ENCODE measurements at places on chromosomes 6 and 20. TPM values are rescaled to one million over a fixed set of nuclear protein-coding genes. Genes with fewer than 3 reads are reported as not detected.

DNA sequence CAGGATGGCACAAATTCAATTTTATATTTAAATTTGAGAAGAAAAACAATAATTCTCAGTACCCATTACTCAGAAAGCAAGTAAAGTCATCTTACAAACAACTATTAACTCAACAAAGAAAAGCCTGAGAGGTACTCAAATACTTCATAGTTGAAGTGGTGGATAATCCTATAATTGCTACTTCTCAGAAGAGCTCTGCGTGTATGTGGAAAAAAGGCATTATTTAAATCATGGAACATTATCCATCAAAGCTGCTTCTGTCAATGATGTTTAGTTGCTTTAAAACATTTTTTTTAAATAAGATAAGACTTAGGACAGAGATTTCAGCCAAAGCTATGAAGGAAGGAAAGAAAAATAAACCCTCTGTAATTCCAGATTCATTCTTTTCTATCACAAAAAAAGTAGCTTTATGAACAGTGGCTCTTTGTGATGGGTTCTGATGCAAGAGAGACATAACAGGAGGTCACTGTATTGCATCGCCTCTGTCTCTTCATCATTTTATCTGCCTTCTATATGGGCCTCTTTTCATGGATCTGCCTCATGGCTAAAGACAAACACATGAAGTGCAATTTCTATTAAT, 367.9 kb upstream of the SLC35B3 start:
- no peak for DNase-seq

GRCh38 chr6:111517965-111518364, 34.9 kb upstream of the REV3L start:
- no peak for DNase-seq

- DNase-seq: no peak
These were observed 8.2 kb downstream of the CDH26 start for GRCh38 chr20:59966428-59966827.

GRCh38 chr6:63507096-63507495, 65.2 kb upstream of the LOC128125822 start:
- DNase-seq: no peak

GRCh38 chr6:93343476-93343875, 75.9 kb downstream of the EPHA7 start:
- DNase-seq: no peak

DNA sequence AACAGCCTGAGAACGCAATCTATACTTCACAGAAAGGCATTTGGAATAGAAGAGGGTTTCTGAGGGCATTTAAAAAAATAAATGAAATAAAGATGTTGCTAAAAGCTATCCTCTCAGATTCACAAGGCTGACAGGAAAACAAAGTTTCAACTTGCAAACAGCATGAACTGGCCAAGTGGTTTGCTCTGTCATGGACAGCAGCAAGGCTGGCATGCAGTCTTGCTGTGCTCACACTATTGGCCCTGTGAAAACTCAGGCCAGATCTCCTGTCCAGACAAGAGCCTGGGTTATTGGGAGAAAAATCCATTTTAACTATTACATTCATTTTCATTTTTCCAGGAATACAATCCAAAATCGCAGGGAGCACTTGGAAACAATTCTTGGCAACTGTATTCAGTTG, 506.2 kb upstream of the SLC35B3 start:
- DNase-seq: no peak

GRCh38 chr6:33967966-33968724, 164.3 kb upstream of the MLN start:
- no peak for DNase-seq

- no peak for DNase-seq
These were observed 654.0 kb downstream of the COL12A1 start for GRCh38 chr6:74551896-74552295.

GRCh38 chr6:136508725-136509392, 41.4 kb downstream of the MAP7 start:
- DNase-seq: no peak

DNA sequence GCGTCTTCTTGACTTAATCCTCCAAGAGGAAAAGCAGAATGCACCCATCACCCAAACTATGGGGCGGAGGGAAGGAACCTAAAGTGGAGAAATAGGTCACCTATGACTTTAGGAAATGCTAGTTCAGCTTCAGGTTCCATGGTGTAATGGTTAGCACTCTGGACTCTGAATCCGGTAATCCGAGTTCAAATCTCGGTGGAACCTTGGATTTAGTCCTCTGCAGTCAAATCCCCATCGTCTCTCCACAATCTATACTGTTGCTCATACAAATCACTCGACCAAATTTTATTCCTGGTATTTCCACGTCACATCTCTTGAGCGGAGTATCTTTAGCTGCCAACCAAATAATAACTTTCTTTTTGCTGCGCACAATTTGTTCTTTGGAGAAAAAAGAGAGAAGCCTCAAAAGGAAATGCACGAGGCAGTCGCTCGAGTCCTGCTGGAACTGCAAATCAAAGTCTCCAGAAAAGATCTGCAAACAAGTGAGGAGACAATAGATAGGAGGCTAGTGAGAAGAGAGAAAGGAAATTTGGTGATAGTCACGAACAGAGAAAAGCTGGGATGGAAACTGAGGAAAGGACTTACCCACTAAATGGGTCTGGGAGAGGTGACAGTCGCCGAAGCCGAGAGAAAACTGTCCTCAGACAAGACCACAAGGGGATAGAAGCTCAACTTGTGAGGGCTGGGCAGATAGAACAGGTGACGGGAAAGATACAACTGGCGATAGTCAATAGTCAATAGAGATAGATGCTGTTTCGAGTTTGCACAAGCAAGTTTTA, 16.6 kb downstream of the POM121L2 start:
- peak; percentile 7 for DNase-seq

- DNase-seq: no peak
These were observed 592.4 kb downstream of the RFPL4B start for GRCh38 chr6:112939563-112939962.

DNA sequence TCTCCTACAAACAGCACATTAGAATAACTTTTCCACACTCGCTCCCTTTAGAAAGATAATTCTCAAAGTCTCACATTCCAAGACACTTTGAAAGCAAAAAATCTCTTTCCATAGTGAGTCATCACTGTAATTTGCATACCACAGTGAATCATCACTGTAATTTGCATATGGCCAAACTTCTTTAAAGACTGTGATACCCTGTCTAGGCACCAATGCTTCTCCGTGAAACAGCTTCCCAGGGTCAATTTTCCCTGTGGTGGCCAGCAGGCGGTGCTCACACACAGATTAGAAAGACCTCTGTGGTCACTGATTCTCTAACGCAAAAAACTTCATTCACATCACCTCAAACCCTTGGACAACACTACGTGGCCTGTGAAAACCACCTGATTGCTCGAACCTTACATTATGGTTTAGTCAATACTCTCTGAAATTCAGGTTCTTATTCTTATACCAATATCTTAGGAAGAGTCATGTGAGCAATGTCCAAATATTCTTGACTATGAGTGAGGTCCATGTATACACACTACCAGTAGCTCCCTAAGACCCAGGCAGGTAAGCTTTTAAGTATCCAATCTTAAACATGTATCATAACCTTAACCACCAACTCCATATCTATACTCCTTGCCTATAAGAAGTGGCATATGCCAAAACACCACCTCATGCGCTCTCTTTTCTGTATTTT, 78.5 kb upstream of the PHACTR1 start:
- peak; percentile 44 for DNase-seq

DNA sequence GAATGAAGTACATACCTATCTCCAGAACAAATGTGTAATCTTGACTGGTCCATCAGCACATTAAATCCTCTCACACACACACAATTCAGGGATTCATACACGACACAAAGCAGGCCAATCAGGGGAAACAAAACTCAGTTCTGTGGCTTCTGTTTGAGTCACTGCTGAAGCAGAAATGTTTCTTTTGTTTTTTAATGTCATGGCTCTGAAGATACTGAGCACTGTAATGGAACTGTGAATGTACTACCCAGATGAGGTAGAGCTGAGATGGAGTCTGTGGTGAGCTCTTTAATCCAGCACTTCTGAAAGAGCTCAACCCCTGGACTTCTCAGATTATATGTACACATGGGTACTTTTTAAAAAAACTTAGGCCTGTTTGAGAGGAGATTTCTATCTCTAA, 116.4 kb downstream of the THEMIS start:
- DNase-seq: no peak

- peak; percentile 83 for DNase-seq
These were observed 36.4 kb upstream of the UTRN start for GRCh38 chr6:144248476-144249301.

DNA sequence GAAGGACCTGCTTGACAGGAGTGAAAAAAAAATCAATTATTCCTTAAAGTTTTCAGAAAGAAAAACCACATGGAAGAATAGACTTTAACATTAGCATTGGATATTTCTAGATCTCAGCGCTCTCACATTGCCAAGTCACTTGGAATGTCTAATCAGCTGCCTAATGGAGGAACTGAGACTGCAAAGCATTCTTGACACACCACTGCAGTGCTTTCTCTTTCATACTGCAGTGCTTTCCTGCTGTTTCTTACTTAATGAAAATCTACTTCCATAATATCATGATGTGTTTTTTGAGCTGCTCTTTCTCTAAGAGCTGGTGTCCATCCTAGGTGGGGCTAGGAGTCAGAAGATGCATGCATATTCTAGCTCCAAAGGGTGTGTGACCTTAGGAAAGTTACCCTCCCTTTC, 20.4 kb upstream of the MCM3 start:
- DNase-seq: peak; percentile 16

DNA sequence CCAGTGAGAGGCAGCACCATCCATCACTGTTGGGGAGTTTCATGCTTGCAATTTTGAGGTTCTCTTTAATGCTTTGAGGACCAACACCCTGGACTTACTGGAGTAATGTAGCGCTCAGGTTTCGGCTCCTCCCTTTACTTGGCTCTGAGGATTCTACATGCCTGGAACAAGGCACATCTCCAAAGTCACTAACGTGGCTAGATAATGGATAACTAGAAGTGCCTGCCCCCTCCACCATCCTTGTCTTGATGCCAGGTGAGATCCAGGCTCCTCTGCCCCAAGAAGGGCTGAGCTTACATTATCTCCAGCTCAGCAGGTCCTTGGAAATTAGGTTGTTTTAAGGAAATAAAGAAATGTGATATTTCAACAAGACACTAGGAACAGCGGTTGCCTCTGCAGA, 75.5 kb upstream of the ZNFX1 start:
- DNase-seq: no peak

DNA sequence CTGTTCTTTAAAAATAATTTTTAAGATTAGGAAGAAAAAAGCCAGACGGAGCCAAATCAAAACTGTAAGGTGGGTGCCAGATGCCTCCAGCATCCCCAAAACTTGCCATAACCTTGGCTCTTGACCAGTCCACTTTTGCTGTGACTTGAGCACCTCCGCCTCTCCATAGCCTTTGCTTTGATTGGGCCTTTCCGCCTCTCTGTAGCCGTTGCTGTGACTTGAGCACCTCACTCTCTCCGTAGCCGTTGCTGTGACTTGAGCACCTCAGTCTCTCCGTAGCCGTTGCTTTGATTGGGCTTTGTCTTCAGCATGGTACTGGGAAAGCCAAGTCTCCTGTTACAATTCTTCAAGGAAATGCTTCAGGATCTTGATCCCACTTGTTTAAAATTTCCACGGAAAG, 73.0 kb downstream of the YTHDF1 start:
- no peak for DNase-seq

- DNase-seq: no peak
These were observed 207.1 kb upstream of the POU3F2 start for GRCh38 chr6:98627129-98627775.

- no peak for DNase-seq
These were observed 116.4 kb upstream of the KCNQ5 start for GRCh38 chr6:72505446-72505845.

DNA sequence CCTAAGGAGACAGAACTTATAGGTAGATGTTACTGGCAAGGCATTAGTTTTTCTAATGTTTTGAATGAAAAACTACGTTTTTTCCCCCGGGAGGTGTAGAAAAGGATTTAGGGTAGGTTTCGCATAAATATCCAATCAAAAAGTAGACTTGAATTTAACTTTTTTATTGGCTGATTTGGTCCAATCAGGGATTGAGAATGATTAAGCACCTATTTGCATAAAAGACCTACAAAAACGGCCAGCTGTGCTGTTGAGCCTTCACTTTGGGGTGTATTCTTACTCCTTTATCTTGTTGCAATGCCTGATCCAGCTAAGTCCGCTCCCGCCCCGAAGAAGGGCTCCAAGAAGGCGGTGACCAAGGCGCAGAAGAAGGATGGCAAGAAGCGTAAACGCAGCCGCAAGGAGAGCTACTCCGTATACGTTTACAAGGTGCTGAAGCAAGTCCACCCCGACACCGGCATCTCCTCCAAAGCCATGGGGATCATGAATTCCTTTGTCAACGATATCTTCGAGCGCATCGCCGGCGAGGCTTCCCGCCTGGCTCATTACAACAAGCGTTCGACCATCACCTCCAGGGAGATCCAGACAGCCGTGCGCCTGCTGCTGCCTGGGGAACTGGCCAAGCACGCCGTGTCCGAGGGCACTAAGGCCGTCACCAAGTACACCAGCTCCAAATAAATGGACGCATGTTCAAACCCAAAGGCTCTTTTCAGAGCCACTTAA, 113.5 kb upstream of the BTN3A2 start:
- DNase-seq: peak; percentile 96

DNA sequence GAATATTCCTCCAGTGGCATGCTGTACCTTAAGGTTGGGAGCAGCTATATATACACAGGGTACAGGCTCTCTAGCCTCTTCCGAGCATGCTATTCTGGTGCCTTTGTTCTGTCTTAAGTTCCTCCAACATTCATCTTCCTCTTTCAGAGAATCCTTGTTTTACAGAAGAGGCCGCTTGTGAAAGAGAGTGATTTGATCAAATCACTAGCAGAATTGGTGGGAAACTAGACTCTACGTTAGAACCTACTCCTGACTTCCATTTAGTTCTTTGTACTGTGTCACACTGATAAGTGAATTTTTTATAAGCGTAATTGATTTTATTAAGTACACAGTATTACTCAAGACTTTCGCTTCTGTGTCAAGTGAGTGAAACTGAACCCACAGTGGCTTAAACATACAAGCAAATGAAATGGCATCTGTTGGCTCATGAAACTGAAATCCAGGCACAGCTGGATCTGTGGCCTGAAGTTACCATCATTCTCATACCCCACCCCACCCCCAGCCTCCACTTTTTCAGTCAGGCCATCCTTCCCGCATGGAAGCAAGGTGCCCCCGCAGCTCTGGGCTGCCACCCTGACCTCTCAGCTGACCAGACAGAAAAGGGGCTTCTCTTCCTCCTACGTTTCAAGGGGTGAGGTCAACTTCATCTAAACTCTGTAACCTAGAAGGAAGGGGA, 102.3 kb downstream of the RPP40 start:
- DNase-seq: peak; percentile 77

- DNase-seq: no peak
These were observed 38.0 kb downstream of the CDYL start for GRCh38 chr6:4814212-4814611.

CAGE1 gene
- 0.21 TPM for total RNA-seq

RNF8 gene
- 20.7 TPM for total RNA-seq

SLC44A4 gene
- total RNA-seq: 1.7 TPM

WFDC10B gene
- total RNA-seq: not detected

SCUBE3 gene
- total RNA-seq: 1.3 TPM

HDGFL1 gene
- total RNA-seq: not detected

EYA2 gene
- 1.3 TPM for total RNA-seq

C2 gene
- total RNA-seq: 0.51 TPM

PTGIS gene
- 27.7 TPM for total RNA-seq

PPP1R11 gene
- total RNA-seq: 10.5 TPM

FAM209B gene
- total RNA-seq: not detected

HDAC2 gene
- total RNA-seq: 109 TPM

ATRN gene
- 43.7 TPM for total RNA-seq

Data from tongue (tissue), 3 donors.